ENCODE measurements at places on chromosomes 3 and 15.

DNA sequence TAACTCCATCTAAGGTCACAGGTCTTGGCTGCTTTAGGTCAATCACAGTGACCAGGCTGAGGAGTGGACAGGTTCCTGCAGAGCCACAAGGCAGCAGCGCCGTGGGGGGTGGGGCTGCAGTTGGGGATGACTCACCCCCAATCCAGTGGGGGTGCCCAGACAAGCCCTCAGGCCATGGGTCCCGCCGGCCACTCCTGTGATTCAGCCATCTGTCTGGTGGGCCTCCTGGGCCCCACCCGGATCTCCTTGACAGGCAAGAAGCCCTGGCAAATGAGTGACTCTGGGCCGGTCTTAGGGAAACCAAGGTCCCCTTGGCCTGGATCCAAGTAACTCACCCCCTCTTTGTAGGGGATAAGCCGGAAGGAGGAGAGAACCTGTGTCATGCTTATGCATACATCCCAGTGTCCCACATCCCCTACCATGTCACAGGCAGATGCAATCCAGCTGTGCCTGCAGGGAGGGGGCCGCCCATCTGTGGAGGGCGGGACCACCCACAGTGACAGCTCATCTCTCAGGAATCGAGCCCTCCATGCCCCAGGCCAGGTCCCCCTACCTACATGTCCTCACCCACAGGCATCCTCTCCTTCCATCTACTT, 495 bp upstream of the COL7A1 start:
- no peak for DNase-seq

GRCh38 chr3:192408647-192409200, 318.6 kb downstream of the FGF12 start:
- DNase-seq = no peak

DNA sequence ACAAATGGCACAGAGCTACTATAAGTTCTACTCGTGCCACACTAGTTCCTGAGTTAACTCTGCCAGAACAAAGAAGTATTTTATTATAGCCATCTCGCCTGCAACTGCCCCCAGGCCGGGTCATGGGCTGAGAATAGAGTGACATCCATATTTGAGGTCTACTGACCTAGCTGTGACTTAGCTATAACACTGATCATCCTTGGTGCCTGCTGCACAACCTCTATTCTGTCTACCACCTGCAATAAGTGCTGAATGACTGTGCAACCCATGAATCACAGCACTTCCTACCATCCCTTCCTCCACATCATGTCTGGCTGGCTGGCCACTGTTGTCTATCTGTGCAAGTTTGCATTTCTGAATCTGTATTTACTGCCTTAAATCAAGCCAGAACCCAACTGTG, 506.5 kb upstream of the TBL1XR1 start:
- no peak for DNase-seq

DNA sequence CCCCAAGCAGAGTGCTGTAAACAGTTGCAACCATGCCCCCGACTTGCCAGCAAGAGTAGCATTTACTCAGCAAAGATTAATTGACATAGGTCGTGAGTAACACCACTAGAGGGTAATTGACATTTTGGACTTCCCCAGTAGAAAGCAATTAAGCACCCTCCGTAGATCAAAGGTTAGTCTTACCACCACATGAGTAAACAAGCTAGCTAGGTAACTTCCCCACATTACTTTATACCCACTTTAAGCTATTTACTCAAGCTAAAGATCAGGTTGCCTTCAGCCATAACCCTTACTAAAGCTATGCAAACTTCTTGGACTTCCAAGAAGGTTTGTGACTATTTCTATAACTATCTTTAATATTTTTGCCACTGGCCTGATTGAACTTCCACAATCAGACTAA, 1072.7 kb downstream of the OTOL1 start:
- DNase-seq = no peak

- no peak for DNase-seq
Observed at GRCh38 chr3:15531346-15531745, 9.8 kb upstream of the COLQ start.

DNA sequence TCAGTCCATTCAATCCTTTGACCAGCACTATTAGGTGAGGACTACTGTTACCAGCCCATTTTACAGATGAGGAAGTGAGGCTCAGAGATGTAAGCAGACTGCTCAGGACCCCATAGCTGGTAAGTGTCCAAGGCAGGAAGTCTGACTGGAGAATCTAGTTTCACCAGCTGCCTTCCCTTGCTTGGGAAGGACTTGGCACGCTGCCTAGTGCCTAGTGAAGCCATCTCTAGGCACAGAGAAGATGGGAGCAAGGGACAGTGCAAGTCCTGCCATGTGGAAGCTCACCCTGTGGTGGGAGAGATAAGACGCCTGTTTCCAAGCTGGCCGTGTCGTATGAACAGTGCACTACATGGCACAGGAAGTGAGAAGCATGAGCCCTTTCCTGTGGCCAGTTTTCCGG, 111.8 kb upstream of the TMC3 start:
- no peak for DNase-seq

- no peak for DNase-seq
Observed at GRCh38 chr3:55639896-55640765, 153.0 kb upstream of the WNT5A start.

DNA sequence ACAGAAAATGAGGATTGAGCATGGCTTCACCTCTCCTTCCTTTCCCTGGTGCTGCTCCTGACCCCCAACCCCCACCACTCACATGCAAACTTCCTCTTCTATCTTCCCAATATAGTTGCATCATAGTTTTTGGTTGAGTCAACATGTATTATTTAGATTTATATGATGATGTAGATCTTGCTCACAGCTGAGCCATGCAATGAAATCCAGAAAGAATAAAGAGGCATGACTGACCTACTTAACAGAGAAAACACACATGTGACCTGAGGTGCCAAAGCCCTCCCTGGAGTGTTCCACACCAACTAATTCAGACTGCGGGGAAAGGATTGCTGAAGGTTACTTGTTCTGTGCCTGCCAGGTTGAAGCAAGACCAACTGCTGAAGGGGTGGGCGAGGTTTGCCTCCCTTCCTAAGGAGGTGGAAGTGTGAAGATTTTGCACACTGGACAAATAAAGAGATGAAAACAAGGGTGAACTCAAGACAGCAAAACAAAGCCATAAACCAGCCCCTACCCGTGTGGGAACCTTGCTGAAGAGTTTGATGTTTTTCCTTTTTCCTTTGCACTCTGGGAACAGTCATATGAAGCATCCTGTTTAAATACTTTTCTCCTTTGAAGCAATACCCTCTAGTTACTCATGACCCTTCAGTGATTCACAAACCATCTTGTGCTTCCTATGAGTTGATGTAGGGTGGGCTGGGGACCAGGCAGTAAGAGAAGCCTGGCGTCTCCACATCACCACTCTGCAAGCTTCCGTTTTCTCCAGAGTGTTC, 155.2 kb upstream of the UBE2E1 start:
- no peak for DNase-seq

- DNase-seq = no peak
Observed at GRCh38 chr3:152857082-152857481, 22.2 kb downstream of the P2RY1 start.

- no peak for DNase-seq
Observed at GRCh38 chr3:45954306-45954705, 11.0 kb downstream of the CXCR6 start.

DNA sequence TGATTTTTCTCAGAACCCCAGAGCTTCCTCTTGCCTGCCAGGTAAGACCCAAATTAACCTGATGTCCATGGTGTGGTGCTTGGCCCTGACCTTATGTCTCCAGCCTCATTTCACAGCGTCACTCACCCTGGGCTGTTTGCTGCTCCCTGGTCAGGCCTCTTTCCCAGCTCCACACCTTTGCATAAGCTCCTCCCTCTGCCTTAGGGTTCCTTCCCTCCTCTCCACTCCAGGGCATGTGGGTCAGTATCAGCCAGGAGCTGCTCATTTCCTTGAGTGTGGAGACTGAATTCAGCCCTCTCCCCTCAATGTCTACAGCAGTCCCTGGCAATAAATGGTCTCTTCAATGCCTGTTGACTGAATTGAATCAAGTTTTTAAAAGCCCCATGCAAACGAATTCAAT, 75.6 kb upstream of the ANKRD34C start:
- no peak for DNase-seq

- DNase-seq = no peak
Observed at GRCh38 chr3:43632269-43632733, 10.5 kb upstream of the ANO10 start.

DNA sequence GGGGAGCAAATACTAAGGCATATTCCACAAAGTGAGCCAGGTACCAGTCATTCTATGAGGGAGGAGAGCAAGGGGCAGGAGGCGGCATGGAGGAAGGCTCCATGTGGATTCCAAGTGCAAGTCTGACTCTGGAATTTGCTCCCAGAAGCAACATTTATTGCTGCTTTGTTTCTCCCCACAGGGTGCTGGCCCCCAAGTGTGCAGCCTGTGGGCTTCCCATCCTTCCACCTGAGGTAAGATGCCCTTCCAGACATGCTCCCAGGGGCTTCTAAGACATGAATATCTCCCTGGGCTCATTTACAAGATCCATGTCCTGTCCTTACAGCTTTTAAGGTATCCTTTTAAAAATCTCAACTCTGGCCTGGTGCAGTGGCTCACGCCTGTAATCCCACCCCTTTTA, 15.9 kb upstream of the SACM1L start:
- no peak for DNase-seq

DNA sequence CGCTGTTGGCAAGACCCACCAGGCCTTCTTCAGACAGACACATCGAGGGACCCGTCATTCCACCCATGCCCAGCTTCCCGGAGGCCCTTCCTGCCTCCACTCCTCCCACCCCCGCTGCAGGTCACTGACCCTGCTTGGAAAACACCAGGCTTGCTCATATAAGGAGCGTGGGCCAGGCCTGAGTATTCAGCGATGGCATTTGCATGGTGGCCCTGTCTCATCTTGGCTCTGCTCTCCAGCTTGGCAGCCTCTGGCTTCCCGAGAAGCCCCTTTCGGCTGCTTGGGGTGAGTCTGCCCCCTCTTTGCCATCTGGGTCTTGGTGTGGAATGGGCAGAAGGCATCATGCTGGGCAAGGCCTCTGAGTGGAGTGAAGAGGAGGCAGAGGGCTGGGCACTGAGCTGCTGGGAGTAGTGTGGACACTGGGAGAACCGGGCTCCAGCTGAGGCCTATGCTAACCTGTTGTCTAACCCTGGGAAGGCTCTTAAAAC, at the start of gene ITIH3:
TSS of gene ITIH3 (plus strand) at position 185 of the 488 bp plus-strand sequence. CDS start at position 193, 8 bp downstream.
- DNase-seq = no peak

- no peak for DNase-seq
Observed at GRCh38 chr15:60520013-60520824, 41.3 kb upstream of the ICE2 start.

- DNase-seq = peak; percentile 76
Observed at GRCh38 chr3:172595664-172596393, 72.6 kb upstream of the TNFSF10 start.

DNA sequence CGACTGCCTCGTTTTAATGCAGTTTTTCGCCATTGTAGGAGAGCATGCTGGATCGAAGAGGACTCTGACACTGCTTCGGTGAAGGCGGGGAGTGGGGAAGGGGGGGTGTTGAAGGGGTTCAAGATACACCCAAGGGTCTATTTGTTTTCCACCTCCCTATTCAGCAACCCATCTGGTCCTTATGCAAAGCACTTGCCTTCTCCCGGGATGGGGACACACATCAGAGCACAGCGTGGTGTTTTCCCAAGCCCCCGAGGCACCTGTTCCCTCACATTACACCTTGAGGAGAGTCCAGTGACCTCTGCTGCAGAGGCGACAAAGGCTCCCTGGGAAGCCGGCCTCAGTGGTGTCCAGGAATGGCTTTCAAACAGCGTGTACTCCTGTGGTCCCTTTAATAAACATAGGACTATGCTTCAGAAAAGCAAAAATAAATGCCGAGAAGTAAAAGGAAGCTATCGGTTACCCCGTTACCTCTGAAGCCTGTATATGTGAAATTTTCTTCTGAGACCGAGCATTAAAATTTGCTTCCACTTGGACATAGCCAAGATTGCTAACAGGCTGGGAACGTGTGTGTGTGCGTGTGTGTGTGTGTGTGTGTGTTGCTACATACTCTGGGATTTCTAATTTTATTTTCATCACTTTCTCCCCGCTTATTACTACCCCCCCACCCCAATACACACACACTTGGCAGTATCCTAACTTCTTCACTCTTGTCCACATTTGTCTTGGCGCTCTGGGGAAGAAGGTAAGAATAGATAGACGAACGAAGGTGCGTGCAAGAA, 53.2 kb downstream of the CCDC54 start:
- DNase-seq = peak; percentile 21

DNA sequence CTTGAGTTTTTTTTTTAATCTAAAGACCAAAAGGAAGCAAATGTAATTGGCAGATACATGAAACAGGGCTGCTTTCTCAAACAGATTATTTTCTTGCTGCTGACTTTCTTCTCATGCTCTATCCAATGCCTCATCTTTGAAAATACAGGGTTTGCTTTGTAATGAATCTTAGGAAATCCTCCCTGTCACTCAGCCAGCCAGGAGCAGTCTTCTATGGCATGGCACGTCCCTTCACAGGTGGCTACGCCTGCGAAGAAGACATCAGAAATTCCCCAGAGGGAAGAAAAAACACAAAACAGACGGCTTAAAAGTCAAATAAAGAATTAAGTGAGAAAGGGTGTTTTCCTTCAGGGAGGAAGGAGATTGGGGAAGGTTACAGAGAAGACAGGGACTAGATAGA, 242.5 kb downstream of the IGSF11 start:
- no peak for DNase-seq

DNA sequence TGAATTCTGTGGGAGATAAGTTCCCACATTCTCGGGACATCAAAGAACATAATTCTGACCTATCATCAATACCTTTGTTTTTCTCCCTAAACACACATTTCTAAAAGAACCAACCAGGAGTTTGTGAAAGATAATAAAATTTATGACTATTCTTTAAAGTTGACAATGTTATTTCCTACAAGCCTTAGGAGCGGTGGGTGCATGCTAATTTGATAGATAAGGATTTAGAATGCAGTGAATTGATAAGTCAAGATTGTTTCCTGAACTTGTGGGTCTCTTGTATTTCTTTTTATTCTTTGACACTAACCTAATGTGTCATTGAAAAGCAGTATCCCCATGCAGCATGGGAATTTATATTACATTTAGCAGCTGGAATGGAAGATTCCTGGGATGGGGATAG, 10.3 kb upstream of the UBE2E2 start:
- no peak for DNase-seq

DNA sequence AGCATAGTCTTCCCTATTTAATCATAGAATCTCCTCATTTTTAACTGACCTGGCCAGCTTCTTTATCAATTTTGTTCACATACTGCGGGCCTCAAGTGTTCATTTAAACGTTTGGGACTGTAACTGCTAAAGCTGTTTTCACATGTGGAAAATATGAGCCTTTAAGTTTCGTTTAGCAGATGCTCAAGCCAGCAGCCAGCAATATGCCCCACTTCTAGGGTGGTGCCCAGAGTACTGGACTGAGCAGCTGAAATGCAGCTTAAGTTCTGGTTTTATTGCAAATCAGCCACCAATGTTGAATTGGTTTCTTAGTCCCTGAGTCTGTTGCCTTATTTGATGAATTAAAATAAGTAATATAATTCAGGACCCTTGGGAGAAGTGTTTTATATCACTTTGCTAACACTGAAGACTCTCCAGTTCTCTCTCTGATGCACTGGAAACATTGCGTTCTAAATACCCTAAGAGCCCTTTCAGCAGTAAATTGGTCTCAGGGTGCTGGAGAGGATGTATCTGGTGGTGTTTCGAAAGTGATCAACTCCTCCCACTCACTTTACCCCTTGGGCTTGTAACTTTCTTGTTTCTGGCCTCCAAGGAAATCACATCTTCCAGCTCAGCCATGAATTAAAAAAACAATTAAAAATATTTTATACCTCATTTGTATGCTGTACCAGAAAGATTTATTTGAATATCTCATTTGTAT, 61.7 kb downstream of the B3GALNT1 start:
- peak; percentile 40 for DNase-seq

- no peak for DNase-seq
Observed at GRCh38 chr3:101928890-101929289, 79.6 kb downstream of the NFKBIZ start.

GRCh38 chr15:55353025-55353424, 34.0 kb downstream of the PIGB start:
- DNase-seq = no peak

All from GM13976 (cell line).